ENCODE measurements at places on chromosomes 16 and 17. TPM values are rescaled to one million over a fixed set of nuclear protein-coding genes. Genes with fewer than 3 reads are reported as not detected.

The ENO3 gene
- 25.4 TPM for total RNA-seq

The PLLP gene
- 1.8 TPM for total RNA-seq

GRCh38 chr16:64589836-64590235 is 532.0 kb downstream of the CDH11 start:
- H3K27ac ChIP-seq = no peak overlapping the region
- H3K4me3 ChIP-seq = no peak overlapping the region
- H3K4me1 ChIP-seq = no peaks in the 10 kb centered on the region
- no peaks in the 10 kb centered on the region for H3K27me3 ChIP-seq

- H3K4me1 ChIP-seq = peaks cover 2% of the 10 kb centered on the region
- no peak overlapping the region for H3K27ac ChIP-seq
Observed at GRCh38 chr16:63617047-63617989, 1504.5 kb downstream of the CDH11 start.

- H3K27ac ChIP-seq = no peak overlapping the region
- DNase-seq = peak; percentile 71
- peak overlapping the region; percentile 75 for H3K4me3 ChIP-seq
Observed at GRCh38 chr17:38600906-38601305, 4.8 kb downstream of the SRCIN1 start.

GRCh38 chr16:13781169-13781564 is 138.8 kb upstream of the ERCC4 start:
- H3K4me1 ChIP-seq = peaks cover 2% of the 10 kb centered on the region
- DNase-seq = no peak
- peaks cover 9% of the 10 kb centered on the region for H3K36me3 ChIP-seq
- H3K27ac ChIP-seq = no peak overlapping the region

Data from H9 (cell line).